ENCODE measurements at places on chromosomes 3 and 15. TPM values are rescaled to one million over a fixed set of nuclear protein-coding genes. Genes with fewer than 3 reads are reported as not detected.

GOLGA6L10 gene
- polyA plus RNA-seq: 0.19 TPM

DNAJC17 gene
- polyA plus RNA-seq: 34.0 TPM

THSD4 gene
- not detected for polyA plus RNA-seq

ZBTB20 gene
- 42.6 TPM for polyA plus RNA-seq

MAPKAPK3 gene
- polyA plus RNA-seq: 23.7 TPM

P4HTM gene
- polyA plus RNA-seq: 20.4 TPM

GABRR3 gene
- not detected for polyA plus RNA-seq

NMB gene
- 5.1 TPM for polyA plus RNA-seq

FHIT gene
- 17.3 TPM for polyA plus RNA-seq

SLC12A8 gene
- polyA plus RNA-seq: not detected

MESP2 gene
- polyA plus RNA-seq: not detected

MED12L gene
- polyA plus RNA-seq: 0.05 TPM

AMIGO3 gene
- polyA plus RNA-seq: 1.5 TPM

CDHR4 gene
- polyA plus RNA-seq: not detected

ATP2C1 gene
- polyA plus RNA-seq: 8.9 TPM

ALDH1A2 gene
- polyA plus RNA-seq: not detected

C2CD4A gene
- polyA plus RNA-seq: not detected

CCDC54 gene
- not detected for polyA plus RNA-seq

STRIT1 gene
- polyA plus RNA-seq: not detected

GOLGA8H gene
- polyA plus RNA-seq: not detected

CD80 gene
- polyA plus RNA-seq: 9.3 TPM

CADM2 gene
- polyA plus RNA-seq: not detected

TRIM42 gene
- polyA plus RNA-seq: not detected

CD200R1 gene
- 8.5 TPM for polyA plus RNA-seq
